Motor neuron (in vitro differentiated cells): ENCODE measurements at places on chromosomes 11 and 22.

GRCh38 chr22:49755631-49756001 lies 72.1 kb downstream of the BRD1 start:
- ATAC-seq, result no peak

GRCh38 chr22:25475257-25476022 lies 89.0 kb upstream of the GRK3 start:
- peak; percentile 92 for ATAC-seq

- no peak for ATAC-seq
These were observed 1.0 kb downstream of the POLA2 start for GRCh38 chr11:65262776-65263175.

GRCh38 chr11:86346513-86346912 lies 28.2 kb upstream of the CCDC81 start:
- ATAC-seq, result no peak

- ATAC-seq, result no peak
These were observed 4.2 kb downstream of the GRAMD1B start for GRCh38 chr11:123434262-123434661.

- no peak for ATAC-seq
These were observed 588.9 kb downstream of the JRKL start for GRCh38 chr11:96978751-96979150.

DNA sequence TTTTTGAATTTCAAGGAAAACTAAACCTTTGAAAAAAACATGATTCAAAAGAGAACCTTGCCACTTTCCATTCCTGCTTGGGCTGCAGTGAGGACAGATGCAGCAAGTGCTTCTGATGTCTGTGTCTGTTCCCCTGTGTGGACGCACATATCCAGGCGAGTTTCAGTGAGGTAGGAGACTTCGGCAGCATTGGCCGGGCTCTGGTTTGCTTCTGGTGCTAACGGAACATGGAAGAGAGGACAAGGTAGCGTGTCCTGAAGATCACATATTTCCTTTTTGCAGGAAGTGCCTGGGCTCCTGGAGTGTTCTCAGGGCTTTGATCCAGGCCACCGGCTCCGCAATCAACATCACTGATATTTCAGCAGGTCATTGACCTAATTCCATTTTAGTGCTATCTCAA lies 33.1 kb upstream of the IGLL5 start:
- no peak for ATAC-seq

- ATAC-seq, result peak; percentile 2
These were observed 9.6 kb downstream of the SERPINH1 start for GRCh38 chr11:75571625-75572024.

GRCh38 chr11:61485080-61485479 lies 23.5 kb upstream of the LRRC10B start:
- ATAC-seq, result no peak

DNA sequence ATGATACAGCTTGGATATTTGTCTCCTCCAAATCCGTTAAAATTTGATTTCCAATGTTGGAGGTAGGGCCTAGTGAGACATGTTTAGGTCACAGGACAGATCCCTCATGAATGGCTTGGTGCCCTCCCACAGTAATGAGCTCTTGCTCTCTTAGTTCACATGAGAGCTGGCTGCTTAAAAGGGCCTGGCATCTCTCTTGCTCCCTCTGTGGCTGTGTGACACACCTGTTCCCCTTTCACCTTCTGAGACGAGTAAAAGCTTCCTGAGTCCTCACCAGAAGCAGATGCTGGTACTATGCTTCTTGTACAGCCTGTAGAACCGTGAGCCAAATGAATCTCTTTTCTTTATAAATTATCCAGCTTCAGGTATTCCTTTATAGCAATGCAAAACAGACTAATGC lies 3.5 kb downstream of the VPS37C start:
- ATAC-seq, result no peak

DNA sequence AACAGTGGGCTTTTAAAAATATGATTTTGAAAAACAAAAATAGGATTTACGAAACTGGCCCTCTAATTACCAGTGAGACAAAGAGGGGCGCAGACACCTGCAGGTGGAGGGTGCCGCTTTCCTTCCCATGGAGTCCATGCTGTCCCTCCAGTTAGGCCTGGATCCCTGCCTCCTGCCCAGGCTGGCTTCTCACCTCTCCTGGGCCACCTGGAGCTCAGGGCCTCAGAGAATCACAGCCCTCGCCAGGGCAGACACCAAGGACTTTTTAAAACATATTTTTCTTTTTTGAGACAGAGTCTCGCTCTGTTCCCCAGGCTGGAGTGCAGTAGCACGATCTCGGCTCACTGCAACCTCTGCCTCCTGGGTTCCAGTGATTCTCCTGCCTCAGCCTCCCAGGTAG lies 1437.2 kb downstream of the TBC1D22A start:
- ATAC-seq, result no peak

DNA sequence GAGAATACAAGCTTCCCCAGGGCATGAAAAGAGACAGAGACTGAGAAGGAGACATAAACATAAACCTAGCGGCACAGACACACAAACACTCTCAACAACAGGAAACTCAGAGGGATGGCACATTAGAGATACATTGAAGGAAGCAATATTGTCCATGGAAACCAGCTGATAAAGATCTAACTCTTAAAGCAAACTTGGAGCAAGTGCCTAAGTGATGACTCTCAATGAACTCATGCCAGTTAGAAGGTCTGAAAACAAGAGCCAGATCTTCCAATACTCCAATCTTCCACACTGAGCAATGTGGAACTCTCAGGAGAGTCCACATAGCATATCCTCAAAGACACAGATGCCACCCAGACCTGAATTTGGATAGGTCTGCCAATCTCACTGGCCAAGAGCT lies 168.8 kb upstream of the ISX start:
- ATAC-seq, result no peak

- peak; percentile 78 for ATAC-seq
These were observed 33.3 kb downstream of the DENND5A start for GRCh38 chr11:9231848-9232177.
